ENCODE measurements at places on chromosomes 2 and 18.

DNA sequence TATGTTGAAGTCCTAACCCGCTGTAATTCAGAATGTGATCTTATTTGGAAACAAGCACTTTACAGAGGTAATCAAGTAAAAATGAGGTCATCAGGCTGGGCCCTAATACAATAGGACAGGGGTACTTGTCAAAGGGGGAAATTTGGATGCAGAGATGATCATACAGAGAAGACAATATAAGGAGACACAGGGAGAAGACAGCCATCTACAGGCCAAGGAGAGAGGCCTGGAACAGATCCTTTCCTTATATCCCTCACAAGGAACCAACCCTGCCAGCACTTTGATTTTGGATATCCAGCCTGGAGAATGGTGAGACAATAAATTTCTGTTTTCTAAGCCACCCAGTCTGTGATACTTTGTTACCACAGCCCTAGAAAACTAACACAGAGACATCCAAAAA lies 104.3 kb downstream of the METTL4 start:
- no peak for DNase-seq

- DNase-seq: no peak
Observed at GRCh38 chr18:24271381-24272228, 126.0 kb downstream of the OSBPL1A start.

DNA sequence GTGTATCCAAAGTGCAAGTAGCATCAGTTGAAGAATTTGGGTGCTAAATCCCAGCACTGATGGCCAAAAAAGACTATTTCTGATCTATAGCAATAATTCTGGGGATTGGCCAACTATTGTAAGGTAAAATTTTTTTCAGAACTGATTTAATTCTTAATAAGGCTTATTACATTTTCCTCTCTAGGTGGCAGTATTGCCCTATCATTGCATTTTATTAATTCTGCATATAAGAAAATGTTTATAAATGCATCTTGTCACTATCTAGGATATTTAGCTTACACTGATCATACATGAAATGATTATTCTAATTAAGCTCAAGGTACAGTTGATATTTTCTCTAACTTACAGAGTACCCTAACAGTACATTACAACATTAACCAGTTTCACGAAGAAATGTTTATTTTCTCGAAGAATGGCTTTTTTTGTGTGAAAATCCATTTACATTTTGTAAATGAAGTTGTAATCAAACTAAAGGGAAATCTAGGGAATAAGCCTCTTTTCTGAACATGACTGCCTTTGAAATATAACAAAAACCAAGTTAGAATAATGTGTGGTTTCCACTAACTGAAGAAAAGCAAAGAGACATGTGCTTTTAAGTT lies 11.0 kb downstream of the TTN start:
- no peak for DNase-seq

DNA sequence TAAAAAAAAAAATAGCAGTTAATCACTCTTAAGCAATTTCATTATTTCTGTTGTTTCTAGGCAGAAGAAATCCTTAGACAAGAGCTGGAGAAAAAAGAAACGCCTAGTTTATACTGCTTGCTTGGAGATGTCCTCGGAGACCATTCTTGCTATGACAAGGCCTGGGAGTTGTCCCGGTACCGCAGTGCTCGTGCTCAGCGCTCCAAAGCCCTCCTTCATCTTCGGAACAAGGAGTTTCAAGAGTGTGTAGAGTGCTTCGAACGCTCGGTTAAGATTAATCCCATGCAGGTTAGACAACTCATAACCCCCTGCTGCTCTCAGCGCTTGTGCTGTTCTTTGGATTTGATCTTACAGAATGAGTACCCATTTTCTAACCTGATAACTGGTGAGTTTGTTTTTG lies 130.4 kb downstream of the TTC27 start:
- no peak for DNase-seq

DNA sequence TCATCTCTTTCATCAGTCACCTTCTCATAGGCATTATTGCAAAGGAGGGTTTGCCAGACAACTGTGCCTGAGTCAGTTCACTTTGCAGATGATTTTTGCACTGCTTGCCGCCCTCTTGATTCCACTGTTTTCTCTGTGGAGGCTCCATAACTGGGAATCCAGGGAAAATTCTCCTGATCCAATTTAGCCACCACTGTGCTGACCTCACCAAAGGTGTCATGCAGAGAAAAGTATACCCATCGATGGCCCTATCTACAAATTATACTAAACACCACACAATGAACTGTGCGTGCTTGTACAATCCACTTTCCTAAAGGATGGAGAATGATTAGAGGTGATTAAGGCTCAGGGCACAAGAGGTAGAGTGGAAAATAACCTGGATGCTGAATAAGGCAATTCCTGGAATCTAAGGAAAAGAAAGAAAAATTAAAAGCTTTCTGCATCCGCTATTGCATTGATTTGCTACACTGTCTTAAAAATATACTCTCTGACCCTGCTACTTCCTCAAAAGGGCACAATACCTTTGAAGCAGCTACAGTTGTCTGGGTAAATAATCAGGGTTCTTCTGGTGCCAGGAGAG lies 409.4 kb downstream of the RIT2 start:
- no peak for DNase-seq

- DNase-seq: no peak
Observed at GRCh38 chr2:239874636-239875356, 150.3 kb downstream of the NDUFA10 start.

DNA sequence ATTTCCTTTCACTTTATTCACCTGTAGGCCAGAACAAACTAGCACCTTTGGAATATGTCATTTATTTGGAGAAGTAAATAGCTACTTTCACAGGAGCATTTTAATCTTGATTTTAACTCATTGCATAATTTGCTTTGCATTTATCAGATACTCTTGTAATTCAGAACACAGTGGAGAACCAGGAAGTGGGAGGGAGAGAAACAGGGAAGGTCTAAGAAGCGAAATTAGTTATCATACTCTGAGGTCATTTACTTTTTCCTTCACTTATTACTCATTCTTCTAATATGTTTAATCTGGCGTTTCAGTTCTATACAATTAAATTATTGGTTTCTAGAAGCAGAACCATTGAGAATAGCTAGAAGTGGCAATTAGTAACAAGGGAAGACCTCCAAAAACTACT lies 20.7 kb downstream of the RBM44 start:
- DNase-seq: no peak

DNA sequence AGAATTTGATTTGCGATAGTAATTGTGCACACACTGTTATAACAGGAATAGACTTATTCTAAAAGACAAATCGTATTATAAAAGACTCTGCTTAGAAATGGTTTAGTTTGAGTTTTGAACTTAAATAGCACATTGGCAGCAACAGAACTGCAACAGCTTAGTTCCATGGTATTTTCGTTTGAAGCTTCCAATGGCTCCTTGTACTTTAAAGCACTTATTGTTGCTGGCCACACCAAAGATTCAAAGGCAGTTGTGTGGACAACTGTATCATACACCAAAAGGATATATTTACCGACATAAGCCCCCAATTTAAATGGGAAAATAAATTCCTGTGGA lies 627 bp downstream of the WIPF1 start:
- DNase-seq: no peak

- no peak for DNase-seq
Observed at GRCh38 chr2:182868054-182868796, 1.8 kb upstream of the FRZB start.

DNA sequence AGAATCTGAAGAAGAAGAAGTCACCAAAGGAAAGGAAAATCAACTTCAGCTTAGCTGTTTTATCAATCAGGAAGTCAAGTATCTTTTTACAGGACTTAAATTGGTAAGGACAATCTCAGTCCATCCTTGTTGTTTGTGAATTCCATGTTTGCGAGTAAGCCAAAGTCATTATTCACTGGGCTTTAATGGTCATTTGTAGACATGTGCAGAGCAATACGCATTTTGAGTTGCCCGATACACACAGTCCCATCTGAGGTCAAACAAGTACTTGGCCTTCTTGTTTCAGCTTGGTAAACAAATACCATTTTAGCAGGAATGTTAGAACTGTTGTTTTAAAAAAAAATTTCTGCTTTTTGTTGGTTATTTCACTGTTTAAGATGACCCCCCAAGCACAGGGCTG lies 40.9 kb downstream of the USP14 start:
- no peak for DNase-seq

- no peak for DNase-seq
Observed at GRCh38 chr2:222731201-222731621, 59.8 kb downstream of the MOGAT1 start.

DNA sequence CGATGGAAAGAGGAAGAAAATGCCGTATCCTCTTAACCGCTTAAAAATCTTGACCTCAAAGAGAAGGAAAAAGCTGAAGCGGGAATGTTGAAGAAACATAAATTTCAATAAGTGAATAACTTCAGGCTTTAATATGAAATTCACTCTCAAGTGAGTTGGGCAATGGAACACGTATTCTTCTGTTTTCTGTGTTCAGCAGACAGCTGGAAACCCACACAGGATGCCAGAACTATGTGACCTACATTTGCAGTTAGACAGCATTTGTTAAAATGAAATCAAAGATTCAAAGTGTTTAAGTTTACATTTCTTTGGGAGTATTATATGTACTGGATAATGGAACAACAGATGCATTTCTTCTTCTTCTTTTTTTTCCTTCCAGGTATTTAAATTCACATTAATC lies 80.5 kb upstream of the SPATS2L start:
- DNase-seq: no peak

- no peak for DNase-seq
Observed at GRCh38 chr2:57429831-57430230, 616.8 kb upstream of the VRK2 start.

DNA sequence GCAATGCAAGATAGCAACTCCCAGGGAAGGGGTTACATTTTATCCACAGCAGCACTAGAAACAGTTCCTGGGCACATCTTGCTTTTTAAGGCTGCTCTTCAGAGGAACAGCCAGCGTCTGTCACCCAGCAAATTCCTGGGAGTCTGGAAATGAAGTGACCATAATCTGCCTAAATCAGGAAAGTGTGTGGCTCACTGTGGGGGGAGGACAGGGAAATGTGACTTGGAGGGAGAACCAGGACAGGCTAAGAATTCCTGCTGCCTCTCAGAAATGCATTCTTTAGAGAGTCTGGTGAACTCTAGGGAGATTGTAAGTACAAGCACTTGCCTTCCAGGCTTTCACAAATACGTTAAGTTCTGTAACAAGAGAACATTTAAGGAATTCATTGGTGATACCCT lies 364.3 kb upstream of the SPHKAP start:
- no peak for DNase-seq

DNA sequence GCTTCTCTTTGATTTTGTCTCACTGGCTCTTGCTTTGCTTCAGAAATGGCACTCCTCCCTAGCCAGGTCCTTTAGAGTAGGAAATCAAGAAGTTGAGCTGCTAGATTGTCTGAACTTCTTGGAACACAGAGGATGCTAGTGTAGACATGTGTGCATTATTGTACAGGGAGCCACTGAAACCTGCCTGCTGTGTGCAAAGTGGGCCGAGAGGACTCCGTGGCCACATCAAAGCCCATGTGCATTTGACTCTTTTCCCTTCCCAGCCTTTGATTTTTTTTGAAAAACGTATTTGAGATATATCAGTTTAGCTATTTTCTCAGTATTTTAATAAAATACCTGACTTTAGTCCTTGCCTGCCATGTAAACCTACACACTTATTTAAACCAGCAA lies 83.1 kb downstream of the TMEM247 start:
- no peak for DNase-seq

- DNase-seq: no peak
Observed at GRCh38 chr2:19484736-19485135, 126.3 kb upstream of the OSR1 start.

GRCh38 chr2:27878825-27879224 lies 11.4 kb downstream of the RBKS start:
- no peak for DNase-seq

All from stimulated activated CD4-positive, alpha-beta T cell treated with anti-CD3 and anti-CD28 coated beads, Interleukin-1b, Interleukin-23, amount 100 ng/mL, for 1 hour (primary cell).